Activated T-helper 2 cell treated with anti-CD3 and anti-CD28 coated beads, Interferon-gamma antibody, Interleukin-2, Interleukin-4, amounts not matched to agents 10 μg/mL and 5 μg/mL and 100 μg/mL, durations not matched to agents 14 hours and 24 hours and 36 hours (primary cell): ENCODE measurements at places on chromosomes 16 and 17. TPM values are rescaled to one million over a fixed set of nuclear protein-coding genes. Genes with fewer than 3 reads are reported as not detected.

Gene STAT5B
- 162 and 164 TPM in 2 replicates for total RNA-seq

GRCh38 chr17:15777297-15777696 is 45.2 kb downstream of the TBC1D26 start:
- no peaks in the 10 kb centered on the region for H3K36me3 ChIP-seq
- no peak for DNase-seq
- H3K4me3 ChIP-seq: no peak overlapping the region
- H3K27me3 ChIP-seq: peaks cover 20% of the 10 kb centered on the region

- no peak for DNase-seq
- peaks cover 45% of the 10 kb centered on the region for H3K4me1 ChIP-seq
- peak overlapping the region; percentile 43 for H3K4me3 ChIP-seq
Observed at GRCh38 chr17:48583708-48584222, 5.6 kb upstream of the HOXB4 start.

- no peak for DNase-seq
- no peak overlapping the region for H3K4me3 ChIP-seq
- no peaks in the 10 kb centered on the region for H3K36me3 ChIP-seq
- no peak overlapping the region for H3K27ac ChIP-seq
- peaks cover 14% of the 10 kb centered on the region for H3K4me1 ChIP-seq
Observed at GRCh38 chr17:17402558-17402957, 74.2 kb upstream of the MED9 start.

Gene NPIPB2
- 13.2 and 14.9 TPM in 2 replicates for total RNA-seq

DNA sequence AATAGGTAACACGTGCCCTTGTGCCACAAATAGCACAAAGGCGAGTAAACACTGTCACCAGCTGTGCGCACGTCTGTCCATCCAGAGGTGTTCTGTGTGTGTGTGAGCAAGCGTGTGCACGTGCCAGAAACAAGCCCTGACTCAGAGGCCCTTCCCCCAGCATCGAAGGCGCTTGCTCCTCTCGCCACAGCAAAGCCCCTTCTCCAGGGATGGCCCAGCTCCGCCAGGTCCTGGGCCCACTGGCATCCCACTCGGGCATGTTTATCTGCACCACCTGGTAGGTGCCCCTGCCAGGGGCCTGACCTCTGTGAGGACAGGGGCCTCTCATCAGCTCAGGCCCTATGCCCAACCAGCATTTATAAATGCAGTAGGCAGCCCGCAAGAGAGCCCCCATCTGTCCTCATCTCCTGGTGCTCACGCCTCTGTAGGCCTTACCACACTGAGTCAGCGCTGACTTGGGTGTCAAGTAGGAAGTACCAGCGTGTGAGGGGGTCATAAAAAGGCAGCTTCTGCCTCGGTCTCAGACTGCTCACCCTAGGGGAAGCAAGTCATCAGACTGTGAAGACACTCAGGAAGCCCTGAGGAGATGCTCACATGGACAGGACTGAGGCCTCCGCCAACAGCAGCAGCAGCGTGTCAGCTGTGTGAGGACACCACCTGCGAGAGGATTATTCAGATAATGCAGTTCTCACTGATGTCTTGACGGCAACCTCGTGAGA is 10.8 kb downstream of the TMEM235 start:
- no peaks in the 10 kb centered on the region for H3K36me3 ChIP-seq
- H3K27me3 ChIP-seq: peaks cover 7% of the 10 kb centered on the region
- H3K4me3 ChIP-seq: no peak overlapping the region
- no peak for DNase-seq
- H3K27ac ChIP-seq: no peak overlapping the region
- H3K4me1 ChIP-seq: no peaks in the 10 kb centered on the region
